Smooth muscle cell of the coronary artery (primary cell): ENCODE measurements at places on chromosomes 13 and 19. TPM values are rescaled to one million over a fixed set of nuclear protein-coding genes. Genes with fewer than 3 reads are reported as not detected.

The EXOC3L2 gene
- under 0.01 TPM in 1 of 2 replicates, not detected in the other for total RNA-seq

The ZNF784 gene
- total RNA-seq = 2.0 and 3.5 TPM in 2 replicates

The COL5A3 gene
- total RNA-seq = 0.38 and 4.3 TPM in 2 replicates

The TICAM1 gene
- 0.59 and 2.3 TPM in 2 replicates for total RNA-seq

The NMRK2 gene
- not detected in 2 replicates for total RNA-seq

The CGB5 gene
- not detected in 2 replicates for total RNA-seq

The DNAJC15 gene
- total RNA-seq = 17.0 and 20.8 TPM in 2 replicates

The ARHGEF18 gene
- 20.4 and 24.7 TPM in 2 replicates for total RNA-seq

The OLFM4 gene
- total RNA-seq = not detected in 2 replicates

The CPT1C gene
- 11.7 and 21.6 TPM in 2 replicates for total RNA-seq

The MYH14 gene
- total RNA-seq = under 0.01 TPM in 1 of 2 replicates, not detected in the other

The ZAR1L gene
- total RNA-seq = not detected in 2 replicates

The SLC25A41 gene
- 0.23 TPM in 1 of 2 replicates, not detected in the other for total RNA-seq

The POU2F2 gene
- total RNA-seq = 0.08 and 0.12 TPM in 2 replicates

The DNMT1 gene
- total RNA-seq = 16.6 and 23.2 TPM in 2 replicates

The ZNF799 gene
- total RNA-seq = 2.2 TPM in 2 replicates

The TTC9B gene
- total RNA-seq = not detected in 2 replicates

The ZNF528 gene
- 12.3 and 15.9 TPM in 2 replicates for total RNA-seq

The KIR2DL3 gene
- total RNA-seq = not detected in 2 replicates

The GTF2F1 gene
- 62.5 and 108 TPM in 2 replicates for total RNA-seq

The ZNF253 gene
- 1.1 and 2.7 TPM in 2 replicates for total RNA-seq

The FCER2 gene
- not detected in 2 replicates for total RNA-seq

The ATG4D gene
- total RNA-seq = 6.3 and 19.0 TPM in 2 replicates

The ZNF709 gene
- total RNA-seq = 2.8 and 3.2 TPM in 2 replicates

The MAMSTR gene
- 0.12 and 0.30 TPM in 2 replicates for total RNA-seq

The FCGBP gene
- 0.15 and 2.7 TPM in 2 replicates for total RNA-seq

The SIGLEC9 gene
- not detected in 2 replicates for total RNA-seq

The FPR3 gene
- 0.23 TPM in 1 of 2 replicates, not detected in the other for total RNA-seq

The PCCA gene
- total RNA-seq = 38.9 and 89.5 TPM in 2 replicates

The XPO4 gene
- 6.1 and 12.0 TPM in 2 replicates for total RNA-seq

The A1BG gene
- 16.8 and 28.1 TPM in 2 replicates for total RNA-seq

The PLPPR3 gene
- 0.15 and 1.2 TPM in 2 replicates for total RNA-seq

The ZNF579 gene
- total RNA-seq = 0.94 and 3.3 TPM in 2 replicates

The MEIOSIN gene
- not detected in 2 replicates for total RNA-seq

The KCNJ14 gene
- total RNA-seq = 0.23 and 0.59 TPM in 2 replicates

The PRSS57 gene
- total RNA-seq = not detected in 2 replicates

The CRX gene
- not detected in 2 replicates for total RNA-seq

The KIR3DL1 gene
- not detected in 2 replicates for total RNA-seq

The UGGT2 gene
- total RNA-seq = 17.6 and 61.3 TPM in 2 replicates

The TSHZ3 gene
- 4.6 and 7.4 TPM in 2 replicates for total RNA-seq

The ZNF506 gene
- total RNA-seq = 7.6 and 7.8 TPM in 2 replicates

The ZNF90 gene
- 0.68 and 1.6 TPM in 2 replicates for total RNA-seq

The IL12RB1 gene
- total RNA-seq = 0.35 TPM in 1 of 2 replicates, not detected in the other

The HMG20B gene
- 39.9 and 73.1 TPM in 2 replicates for total RNA-seq

The SIGLEC11 gene
- total RNA-seq = not detected in 2 replicates

The SIGLEC8 gene
- total RNA-seq = not detected in 2 replicates

The WDR87 gene
- total RNA-seq = under 0.01 TPM in 1 of 2 replicates, not detected in the other

The ZSCAN22 gene
- total RNA-seq = 2.0 and 2.3 TPM in 2 replicates

The PGLYRP1 gene
- total RNA-seq = not detected in 2 replicates

The NDUFB7 gene
- total RNA-seq = 224 and 415 TPM in 2 replicates

The GJB2 gene
- total RNA-seq = 0.82 TPM in 1 of 2 replicates, not detected in the other
